ENCODE measurements at places on chromosomes 6 and 20.

- DNase-seq: no peak
Observed at GRCh38 chr6:142958343-142958742, 13.4 kb upstream of the HIVEP2 start.

GRCh38 chr20:47800623-47801022, 15.3 kb upstream of the SULF2 start:
- no peak for DNase-seq

DNA sequence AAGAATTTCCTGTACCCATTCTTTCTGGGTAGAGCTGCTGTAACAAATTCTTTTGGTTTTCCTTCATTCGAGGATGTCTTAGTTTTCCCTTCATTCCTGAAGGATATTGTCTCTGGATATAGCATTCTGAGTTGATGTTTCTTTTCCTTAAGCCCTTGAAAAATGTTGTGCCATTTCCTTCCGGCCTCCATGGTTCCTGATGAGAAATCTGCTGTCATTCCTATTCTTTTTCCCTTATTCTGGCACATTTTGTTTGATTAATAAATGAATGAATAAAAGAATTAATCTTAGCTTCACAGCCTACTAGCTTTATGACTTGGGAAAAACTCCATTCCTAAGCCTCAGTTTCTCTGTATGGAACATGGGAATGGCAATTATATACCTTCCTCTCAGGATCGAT, 173.1 kb downstream of the EYA2 start:
- no peak for DNase-seq

DNA sequence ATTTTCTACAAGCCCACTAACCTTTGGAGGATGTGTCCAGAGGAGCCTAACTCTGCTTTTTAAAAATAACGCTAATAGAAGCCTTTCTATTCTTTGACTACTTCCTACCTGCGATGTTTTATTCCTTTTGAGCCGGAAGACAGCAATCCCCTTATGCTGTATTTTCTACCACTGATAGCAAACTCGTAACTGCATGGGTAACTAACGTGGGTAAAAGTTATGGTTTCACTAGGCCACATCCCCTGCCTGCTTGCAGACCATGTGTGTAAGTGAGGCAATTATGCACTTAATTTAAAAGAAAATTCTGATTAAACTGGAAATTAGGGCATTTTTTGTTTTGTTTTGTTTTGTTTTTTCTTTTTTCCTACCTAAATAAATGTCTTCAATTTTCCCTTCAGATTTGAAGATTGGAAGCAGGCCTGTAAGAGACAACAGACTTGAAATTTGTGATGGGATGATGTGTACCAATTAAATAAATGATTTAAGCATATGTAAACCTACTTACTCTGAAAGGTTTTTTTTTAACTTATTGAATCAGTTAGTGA, 931 bp downstream of the UFL1 start:
- DNase-seq: no peak

GRCh38 chr6:164133095-164133494, 718.6 kb downstream of the QKI start:
- no peak for DNase-seq

GRCh38 chr20:56328861-56329260, 29.9 kb upstream of the FAM210B start:
- no peak for DNase-seq

- DNase-seq: no peak
Observed at GRCh38 chr6:146183831-146184230, 155.0 kb downstream of the GRM1 start.

- DNase-seq: peak; percentile 28
Observed at GRCh38 chr6:56359201-56359899, 112.0 kb upstream of the COL21A1 start.

- no peak for DNase-seq
Observed at GRCh38 chr6:72422171-72422570, 199.7 kb upstream of the KCNQ5 start.

GRCh38 chr20:568673-569415, 25.3 kb upstream of the CSNK2A1 start:
- DNase-seq: no peak

GRCh38 chr6:98579079-98579478, 255.3 kb upstream of the POU3F2 start:
- DNase-seq: no peak

DNA sequence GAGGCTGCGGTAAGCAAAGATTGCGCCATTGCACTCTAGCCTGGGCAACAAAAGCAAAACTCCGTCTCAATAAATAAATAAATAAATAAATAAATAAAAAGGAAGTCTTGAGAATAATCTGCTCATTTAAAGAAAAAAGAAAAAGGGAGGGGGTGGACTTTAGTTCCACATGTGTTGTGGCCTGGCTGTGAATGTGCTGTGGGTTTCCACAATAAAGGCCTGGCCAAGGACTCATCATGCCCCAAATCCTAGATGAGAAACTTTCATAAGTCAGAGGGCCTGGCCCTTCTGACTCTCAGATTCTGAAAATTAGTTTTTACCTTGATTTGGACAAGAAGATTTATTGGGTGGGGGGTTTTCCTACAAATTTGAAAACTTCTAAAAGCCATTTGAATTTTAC, 48.4 kb downstream of the RIOK1 start:
- DNase-seq: no peak

DNA sequence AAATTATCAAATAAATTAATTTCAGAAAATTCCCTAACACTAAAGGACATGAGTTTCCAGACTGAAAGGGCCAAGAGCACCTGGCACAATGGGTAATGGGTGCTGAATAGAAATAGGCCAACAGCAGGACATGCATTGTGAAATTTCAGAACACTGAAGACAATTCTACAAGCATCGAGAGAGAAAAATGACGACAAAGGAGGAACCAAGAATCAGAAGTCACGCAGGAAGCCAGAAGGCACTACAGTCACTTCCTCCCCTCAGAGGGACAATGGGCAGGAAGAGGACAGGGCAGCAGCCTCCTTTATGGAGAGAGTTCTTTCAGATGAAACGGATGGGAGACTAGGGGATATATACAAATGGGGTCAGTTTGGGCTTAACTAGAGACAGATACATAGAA, 29.6 kb downstream of the PCNA start:
- no peak for DNase-seq

DNA sequence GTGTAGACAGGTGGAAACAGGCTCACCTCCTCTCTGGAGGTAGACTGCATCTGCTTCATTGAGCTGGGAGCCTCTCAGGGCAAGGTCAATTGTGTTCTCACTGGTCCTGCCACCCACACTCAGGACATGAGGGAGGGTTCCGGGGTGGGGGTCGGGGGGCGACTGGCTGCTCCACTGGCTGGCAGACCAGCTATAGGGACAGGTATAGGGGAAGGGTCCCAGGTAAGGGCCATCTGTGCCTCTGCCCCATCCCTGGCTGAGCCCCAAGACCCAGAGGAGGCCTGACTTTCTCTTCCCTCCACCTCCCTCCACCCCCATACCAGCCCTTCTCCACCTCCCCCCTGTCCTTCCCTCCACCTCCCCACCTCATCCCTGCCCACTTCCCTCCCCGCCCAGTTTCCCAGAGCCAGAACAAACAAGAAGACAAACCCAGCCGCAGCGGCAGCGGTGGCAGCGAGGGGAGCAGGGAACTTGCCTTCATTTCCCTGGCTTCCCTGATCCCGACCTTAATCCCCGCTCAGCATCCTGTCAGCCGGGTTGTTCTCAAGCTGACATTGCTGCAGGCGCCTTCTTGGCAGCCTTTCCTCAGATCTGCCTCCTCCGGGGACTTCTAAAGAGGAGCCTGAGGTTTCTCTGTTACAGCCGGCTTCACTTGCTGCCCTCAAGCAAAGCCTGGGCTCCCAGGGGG, 18.3 kb upstream of the FOXP4 start:
- no peak for DNase-seq

GRCh38 chr20:44704551-44704971, 10.6 kb upstream of the CCN5 start:
- no peak for DNase-seq

DNA sequence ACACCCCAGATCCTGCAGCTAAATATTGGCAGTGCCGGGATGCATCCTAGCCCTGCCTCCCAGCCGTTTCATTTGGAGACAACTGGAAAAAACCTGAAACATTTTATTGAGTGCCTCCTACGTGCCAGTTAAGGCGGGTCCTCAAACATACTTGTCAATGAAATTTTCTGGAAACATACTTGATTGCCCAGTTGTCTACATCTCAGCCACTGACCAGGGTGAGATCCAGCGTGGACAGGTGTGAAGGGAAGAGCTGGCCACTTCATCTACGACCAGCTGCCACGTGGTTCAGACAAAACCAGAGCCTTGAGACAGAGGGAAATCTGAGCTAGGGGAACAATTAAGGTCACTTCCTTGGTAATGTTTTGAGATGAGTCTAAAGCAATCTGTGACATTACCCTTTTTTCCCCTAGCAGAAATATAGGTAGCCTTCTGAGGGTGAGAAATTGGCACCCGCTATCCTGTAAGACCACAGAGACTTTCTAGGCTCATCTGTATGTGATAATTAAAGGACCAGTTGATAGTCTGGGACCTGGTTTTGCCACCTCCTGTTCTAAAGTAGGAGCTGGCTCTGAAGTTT, 116.3 kb upstream of the MTHFD1L start:
- no peak for DNase-seq

- DNase-seq: no peak
Observed at GRCh38 chr6:157460182-157460999, 79.4 kb downstream of the ZDHHC14 start.

DNA sequence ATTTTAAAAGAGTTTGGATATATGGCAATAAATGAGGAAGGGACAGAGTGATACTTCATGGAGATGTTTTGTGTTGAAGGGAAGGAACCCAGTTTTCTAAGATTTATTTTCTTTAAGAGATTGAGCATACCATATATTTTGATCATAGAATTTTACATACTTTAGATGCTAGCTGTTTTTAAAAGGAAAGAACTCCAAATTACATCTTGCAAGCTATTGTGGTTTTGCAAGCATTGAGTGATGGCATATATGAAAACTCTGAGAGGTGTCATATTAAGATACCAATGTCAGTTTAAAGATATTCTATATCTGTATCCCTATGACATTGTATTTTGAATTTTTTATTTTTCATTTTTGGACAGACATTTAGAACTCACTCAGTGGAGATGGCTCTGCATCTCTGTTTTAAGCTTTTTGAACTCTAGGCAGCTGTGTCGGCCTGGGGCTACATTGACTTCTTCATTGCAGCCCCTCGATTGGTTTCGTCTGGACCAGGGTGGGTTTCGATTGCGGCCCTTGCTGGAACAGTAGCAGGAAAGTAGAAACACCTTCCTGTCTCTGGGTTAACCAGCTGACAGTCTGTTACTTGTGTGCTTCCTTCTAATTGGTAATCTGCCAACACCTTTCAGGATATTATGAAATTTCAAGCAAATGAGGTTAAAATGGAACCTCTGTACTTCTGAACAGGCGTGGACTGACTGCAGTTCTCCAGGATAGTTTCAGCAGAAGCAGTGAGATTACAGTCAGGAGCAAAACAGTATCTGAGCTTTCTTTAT, 14.0 kb downstream of the IGF2R start:
- no peak for DNase-seq

GRCh38 chr6:46199387-46199786, 28.6 kb upstream of the ENPP5 start:
- DNase-seq: no peak

GRCh38 chr20:41232973-41233926, 84.3 kb downstream of the ZHX3 start:
- DNase-seq: peak; percentile 39

DNA sequence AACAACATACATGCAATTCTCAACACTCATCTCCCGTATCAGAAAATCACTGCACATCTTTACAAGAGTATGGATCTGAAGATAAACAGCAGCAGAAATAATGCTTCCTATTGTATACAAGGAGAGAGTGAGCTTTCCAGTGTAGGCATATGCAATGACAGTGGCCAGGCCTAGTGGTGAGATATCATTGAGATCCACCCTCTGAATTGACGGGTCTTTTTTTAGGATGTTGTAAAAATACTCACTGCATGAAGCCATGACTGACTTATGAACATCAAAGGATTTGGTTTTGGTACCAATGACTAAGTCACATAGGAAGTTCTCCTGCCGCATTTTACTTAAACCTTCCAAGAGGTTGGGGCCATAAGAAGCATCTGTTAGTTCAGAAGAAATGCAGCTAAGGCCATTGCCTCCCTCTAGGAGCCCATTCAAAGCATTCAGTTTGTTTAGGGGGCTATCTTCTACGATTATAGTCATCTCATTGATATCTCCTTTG, 10.8 kb downstream of the KLHL31 start:
- DNase-seq: no peak

DNA sequence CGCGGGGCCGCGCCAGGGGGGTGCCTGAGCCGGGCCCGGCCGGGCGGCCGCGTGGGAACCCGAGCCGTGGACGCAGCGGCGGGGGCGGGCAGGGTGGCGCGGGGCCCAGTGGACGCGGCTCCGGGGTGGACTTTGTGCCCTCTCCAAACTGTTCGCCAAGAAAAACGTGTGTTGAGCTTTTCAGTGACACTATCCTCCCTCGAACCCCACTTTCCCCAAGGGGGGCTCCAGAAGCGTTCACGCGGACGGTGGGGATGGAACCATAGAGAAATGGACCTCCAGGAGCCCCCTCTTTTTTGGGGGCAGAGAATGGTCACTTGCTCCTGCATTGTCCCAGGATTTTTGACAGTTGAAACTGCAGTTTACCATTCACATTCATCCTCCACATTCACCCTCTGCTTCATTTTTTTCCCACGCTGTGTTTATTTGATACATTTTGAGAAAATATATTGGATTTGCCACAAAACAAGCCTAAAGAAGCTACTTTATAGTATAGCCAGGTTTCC, 2.9 kb upstream of the HIVEP1 start:
- DNase-seq: no peak

DNA sequence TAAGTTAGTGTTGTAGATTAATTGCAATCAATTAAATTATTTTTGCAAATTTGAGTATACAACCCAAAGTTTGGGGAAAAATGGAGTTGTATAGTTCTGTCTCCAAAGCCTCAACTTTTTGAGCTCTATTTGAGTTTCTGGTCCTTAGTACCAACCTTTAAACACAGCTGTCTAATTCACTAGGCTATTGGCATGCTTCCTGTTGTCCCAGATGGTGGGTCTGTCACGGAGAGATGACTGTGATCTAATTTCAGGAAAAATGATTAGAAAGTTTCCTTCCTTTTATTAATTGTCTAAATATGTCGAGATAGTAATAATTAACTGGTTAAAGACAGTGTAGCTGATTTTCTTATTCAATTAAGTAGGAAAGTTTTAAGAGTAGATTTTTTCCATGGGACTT, 109.6 kb downstream of the SCAF8 start:
- DNase-seq: no peak

- no peak for DNase-seq
Observed at GRCh38 chr6:14077193-14077867, 40.2 kb upstream of the CD83 start.

GRCh38 chr20:57156011-57156729, 110.3 kb downstream of the BMP7 start:
- no peak for DNase-seq

DNA sequence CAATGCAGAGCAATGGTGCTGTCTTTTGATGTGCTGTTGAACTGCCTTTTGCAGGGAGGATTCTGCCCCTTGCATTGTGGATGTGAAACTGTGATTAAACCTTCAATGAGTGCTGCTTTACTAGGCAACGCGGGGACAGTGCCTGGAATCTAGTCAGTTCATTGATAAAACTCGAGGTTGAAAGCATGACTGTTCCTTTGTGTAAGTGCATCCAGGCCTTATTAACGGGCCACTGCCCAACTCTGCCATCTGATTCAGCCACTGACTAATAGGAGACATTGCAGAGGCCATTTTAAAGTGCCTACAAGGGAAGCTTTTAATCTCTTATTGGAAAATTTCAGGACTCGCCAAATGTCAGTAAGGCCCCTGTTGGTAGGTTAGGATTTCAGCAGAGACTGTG, 49.3 kb downstream of the SLC35F1 start:
- DNase-seq: no peak

- no peak for DNase-seq
Observed at GRCh38 chr6:149470948-149471347, 13.9 kb downstream of the ZC3H12D start.

Measured in H54 (cell line).